Thyroid gland (tissue), 4 donors: ENCODE measurements at places on chromosomes 1 and 21. TPM values are rescaled to one million over a fixed set of nuclear protein-coding genes. Genes with fewer than 3 reads are reported as not detected.

KCNJ6 gene
- not detected for total RNA-seq

FALEC gene
- not detected for total RNA-seq

DIPK1A gene
- 14.3 TPM for total RNA-seq

FCN3 gene
- total RNA-seq, result 7.4 TPM

FCER1G gene
- total RNA-seq, result 16.3 TPM

LCE1F gene
- not detected for total RNA-seq

ALX3 gene
- not detected for total RNA-seq

EFNA3 gene
- total RNA-seq, result 2.3 TPM

MIXL1 gene
- not detected for total RNA-seq

BTBD8 gene
- 11.0 TPM for total RNA-seq

PTGER3 gene
- total RNA-seq, result 0.39 TPM

SUSD4 gene
- 0.54 TPM for total RNA-seq

CDC20 gene
- total RNA-seq, result 3.3 TPM

KISS1 gene
- not detected for total RNA-seq

DNAJC28 gene
- total RNA-seq, result 9.8 TPM

PTCH2 gene
- total RNA-seq, result 1.0 TPM

CLCA4 gene
- total RNA-seq, result not detected

STIL gene
- 0.93 TPM for total RNA-seq

LCE2C gene
- total RNA-seq, result not detected
